ENCODE measurements at places on chromosomes 16 and 17.
A peak's percentile ranks its signal among the peaks of the same experiment; 100 is the strongest.

- no peak for DNase-seq
Measured at GRCh38 chr16:87592018-87592712, 10.1 kb upstream of the JPH3 start.

GRCh38 chr17:73280191-73280590 lies 18.5 kb upstream of the CPSF4L start:
- DNase-seq = no peak

- no peak for DNase-seq
Measured at GRCh38 chr17:56440419-56440818, 153.1 kb upstream of the NOG start.

GRCh38 chr17:76414334-76415295 lies 30.2 kb downstream of the SPHK1 start:
- DNase-seq = no peak

GRCh38 chr17:43694081-43694870 lies 32.6 kb upstream of the MEOX1 start:
- DNase-seq = peak; percentile 29

DNA sequence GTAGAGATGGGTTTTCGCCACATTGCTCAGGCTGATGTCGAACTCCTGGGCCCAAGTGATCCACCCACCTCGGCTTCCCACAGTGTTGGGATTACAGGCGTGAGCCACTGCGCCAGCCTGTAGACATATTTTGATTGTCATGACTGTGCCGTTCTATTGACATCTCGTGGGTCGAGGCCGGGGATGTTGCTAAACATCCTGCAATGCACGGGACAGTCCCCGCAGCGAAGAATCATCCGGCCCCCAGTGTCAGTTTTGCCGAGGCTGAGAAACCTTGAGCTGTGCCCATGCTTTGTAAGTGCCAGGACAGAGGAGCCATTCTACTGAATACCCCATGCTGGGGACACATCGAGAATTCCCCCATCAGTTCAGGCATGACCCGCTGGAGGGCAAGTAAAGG lies 69.1 kb upstream of the GSE1 start:
- no peak for DNase-seq

- DNase-seq = no peak
Measured at GRCh38 chr16:80300456-80300855, 240.3 kb upstream of the DYNLRB2 start.

DNA sequence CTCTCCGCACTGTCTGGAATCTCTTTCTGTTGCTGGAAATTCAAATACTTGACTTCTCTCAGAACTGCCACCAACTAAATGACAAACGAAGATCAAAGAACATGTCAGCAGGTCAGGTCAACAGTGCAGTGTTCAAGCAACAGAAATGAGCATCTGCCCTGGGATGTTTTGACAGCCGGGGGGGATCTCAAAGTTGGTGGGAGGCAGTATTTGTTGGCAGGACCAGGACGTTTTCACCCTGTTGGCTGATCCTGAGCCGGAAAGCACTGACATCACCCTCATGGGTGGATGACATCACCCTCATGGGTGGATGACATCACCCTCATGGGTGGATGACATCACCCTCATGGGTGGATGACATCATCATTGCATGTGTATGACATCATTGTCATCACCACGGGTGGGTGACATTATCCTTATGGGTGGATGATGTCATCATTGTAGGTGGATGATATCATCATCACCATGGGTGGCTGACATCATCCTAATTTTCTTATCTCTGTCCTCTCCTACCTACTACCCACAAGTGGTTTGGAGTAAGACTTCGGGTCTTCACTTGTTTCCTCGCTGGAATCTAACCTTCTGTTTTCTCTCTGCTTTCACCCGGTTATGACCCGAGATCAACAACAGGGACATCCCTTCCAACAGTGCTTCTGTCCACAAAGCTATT lies 18.9 kb downstream of the DNAH17 start:
- no peak for DNase-seq

DNA sequence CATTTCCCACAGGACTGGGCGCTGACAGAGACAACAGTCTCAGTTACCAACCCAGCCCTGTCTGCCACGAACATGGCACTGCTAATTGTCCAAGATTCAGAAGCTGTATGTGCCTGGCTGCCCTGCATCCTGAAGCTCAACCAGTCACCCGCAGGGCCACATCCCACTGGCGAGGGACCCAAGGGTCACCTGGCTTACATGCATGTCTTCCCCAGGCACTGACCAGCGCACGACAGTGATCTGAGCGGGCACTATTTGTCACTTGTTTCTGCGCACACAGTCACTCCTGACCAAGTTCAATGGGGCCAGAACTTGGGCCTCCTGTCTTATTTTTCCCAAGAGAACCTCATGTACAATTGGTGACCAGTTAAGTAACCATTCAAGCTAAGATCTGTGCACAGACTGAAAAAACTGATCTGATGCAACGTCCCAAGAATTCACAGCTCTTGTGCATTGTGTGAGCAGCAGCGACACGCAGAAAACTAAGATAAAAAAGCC lies 13.1 kb downstream of the USP7 start:
- no peak for DNase-seq

DNA sequence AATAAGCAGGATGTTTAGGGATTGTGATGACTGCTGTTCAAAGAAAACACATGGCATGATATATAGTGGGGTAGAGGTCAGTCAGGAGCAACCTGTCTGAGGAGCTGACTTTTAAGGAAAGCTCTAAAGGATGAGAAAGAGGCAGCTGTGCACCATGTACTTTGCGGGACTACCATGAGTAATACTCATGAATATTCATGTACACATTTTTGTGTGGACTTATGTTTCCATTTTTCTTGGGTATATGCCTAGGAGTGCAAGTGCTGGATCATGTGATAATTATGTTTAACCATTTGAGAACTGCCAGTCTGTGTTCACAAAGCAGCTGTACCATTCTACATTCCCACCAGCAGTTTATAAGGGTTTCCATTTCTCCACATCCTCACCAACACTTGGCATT lies 35.8 kb downstream of the BEAN1 start:
- no peak for DNase-seq

DNA sequence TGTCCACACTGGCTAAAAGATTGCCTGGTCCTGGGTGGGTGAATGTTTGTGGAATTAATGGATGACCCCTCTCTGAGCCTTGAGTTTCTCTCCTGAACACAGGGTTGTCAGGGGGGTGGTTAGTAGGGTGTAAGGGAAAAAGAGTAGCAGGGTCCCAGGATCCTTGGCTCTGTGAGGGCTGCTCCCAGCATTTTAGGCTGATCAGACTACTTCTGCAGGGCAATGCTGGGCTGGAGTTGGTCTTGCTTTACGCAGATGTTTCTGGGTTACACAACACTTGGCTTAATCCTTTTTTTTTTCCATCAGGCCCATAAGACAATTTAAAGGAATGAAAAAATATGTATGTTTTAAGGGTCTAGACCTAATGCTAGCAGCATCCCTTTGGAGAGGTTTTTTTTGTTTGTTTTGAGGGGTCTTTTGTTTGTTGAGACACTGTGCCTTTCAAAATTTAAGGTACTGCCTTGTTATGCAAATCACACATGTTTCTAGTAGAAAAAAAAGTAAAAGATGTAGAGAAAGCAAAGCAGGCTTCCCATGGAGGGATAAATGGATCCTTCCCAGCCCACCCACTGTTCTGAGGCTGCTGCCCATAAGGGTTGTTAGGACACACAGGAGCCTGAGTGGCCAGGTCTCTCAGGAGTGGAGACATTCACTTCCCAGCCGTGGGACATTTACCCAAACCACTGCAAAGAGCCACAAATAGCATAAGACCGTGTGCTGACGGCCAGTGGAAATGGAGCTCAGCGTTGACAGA lies 225.6 kb upstream of the HSBP1 start:
- no peak for DNase-seq

DNA sequence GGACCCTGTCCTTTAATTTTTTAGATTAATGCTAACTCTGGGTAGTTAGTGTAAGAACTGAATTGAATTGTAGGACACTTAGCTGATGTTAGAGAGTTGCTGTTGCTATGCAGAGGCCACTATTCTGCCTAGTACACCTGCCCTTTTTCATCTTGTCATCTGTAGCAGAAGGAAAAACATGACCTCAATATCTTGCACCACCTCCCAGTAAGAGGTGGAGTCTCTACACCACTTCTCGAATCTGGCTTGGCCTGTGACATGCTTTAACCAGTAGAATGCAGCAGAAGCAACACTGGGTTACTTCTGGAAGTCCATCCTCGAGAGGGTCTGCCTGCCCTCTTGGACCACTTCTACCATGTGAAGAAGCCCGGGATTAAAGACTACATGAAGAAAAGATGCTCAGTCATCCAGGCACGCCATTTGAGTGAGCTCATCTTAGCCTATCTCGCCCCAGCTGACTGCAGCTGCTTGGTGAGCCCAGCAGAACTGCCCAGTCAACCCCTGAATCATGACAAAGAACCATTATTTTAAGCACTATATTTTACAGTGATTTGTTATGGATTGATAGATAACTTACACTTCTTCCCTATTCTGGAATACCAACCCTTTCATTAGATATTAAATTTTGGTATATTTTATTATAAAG lies 153.5 kb downstream of the MYO1D start:
- DNase-seq = no peak

DNA sequence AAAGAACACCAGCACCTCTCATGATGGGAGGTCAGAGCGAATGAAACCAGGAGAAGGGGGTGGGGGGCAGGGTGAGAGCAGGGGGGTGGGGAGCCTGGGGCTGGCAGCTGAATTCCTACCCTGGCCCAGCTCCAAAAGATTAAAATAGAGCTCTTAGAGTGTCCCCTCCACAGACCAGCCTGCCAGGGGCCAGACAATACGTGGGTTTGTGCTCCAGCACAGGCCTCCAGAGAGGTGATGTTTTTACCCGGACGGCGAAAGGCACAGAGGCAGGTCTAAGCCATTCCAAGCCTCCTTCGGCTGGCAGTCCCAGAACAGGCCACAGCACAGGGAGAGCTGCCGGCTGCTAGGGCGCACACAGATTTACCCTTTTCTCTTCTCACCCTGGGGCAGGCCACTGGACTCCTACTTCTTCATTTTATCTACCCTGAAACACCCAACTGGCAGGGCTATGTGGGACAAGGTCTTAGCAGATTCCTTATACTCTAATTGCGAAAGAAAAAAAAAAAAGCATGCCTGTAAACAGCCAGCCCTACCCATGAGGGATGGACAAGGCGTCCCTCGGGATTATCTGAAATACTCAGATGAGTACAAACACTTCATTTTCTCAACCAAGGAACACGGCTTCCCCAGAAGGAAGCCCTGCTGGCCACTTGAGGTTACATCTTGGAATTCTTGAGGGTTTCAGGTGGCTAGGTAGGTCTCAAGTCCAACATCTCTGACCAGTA lies 71.9 kb upstream of the NOG start:
- no peak for DNase-seq

- DNase-seq = no peak
Measured at GRCh38 chr17:74981318-74981978, 6.0 kb upstream of the CDR2L start.

DNA sequence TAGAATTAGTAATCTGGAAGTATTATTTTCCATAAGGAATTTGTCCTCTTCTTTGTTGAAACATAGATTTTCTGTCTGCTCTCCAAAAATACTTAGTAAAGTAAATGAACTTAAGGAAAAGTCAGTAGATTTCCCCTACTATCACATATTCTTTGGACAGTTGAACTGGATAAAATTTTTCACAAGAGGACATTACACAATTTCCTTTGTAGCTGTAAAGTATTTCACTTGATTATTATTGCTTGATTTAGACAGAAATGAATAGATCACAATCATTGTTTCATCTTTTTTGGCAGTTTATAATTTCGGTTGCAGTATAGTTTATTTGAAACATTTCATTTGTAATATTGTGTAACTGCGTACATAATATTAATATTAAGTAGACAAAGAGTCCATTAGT lies 12.5 kb downstream of the CYB5B start:
- no peak for DNase-seq

- DNase-seq = no peak
Measured at GRCh38 chr17:76493505-76494167, 7.6 kb downstream of the RHBDF2 start.

DNA sequence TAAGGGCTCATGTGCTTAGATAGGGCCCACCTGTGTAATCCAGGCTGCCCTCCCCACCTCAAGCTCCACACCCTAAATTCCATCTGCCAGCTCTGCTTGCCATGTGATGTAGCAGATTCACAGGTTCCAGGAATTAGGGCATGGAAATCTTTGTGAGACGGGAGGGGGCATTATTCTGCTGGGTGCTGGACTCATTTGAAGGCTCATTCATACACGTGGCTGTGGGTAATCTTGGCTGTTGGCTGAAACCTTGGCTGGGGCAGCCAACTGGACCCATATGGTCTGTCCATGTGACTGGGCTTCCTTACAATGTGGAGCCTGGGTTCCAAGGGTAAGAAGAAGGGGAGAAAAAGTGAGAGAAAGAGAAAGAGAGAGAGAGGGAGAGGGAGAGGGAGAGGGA lies 115.1 kb downstream of the CYLD start:
- DNase-seq = no peak

DNA sequence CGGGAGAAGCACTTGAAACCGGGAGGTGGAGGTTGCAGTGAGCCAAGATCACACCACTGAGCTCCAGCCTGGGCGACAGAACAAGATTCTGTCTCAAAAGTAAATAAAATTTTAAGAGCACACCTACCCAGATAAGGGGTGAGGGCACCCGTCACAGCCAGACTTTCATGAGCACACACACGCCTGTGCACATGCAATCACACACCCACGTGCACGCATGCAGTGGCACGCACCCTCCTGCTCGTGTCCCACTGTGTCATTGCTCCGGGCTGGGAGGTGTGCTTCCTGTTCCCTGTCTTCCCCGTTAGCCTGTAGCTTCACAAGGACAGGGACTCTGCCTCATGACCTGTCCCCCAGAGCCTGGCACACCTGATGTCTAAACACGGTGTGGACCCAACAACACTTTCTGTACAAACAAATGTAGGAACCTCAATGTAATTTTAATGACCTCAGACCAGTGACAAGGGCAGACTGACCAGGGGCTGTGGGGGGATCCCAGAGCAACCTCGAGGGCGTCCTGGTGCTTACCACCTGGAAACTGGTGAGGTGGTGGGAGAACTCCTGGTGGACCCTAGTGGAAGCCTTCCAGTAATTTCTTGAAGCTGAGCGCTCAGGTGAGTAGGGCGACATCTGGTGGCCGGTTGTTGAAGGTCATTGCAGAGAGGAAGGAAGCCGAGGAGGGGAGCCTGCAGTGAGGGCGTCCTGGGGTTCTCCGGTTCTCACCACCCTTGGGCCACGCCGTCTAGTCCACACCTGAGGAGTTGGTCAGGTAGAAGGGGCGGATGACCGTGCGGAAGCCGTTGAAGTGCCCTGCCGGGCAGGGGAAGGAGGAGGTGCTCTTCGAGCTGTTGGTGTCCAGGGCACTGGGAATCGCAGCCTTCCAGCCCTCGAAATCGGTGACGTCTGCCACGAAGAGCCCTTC lies 8.6 kb downstream of the LGALS3BP start:
- DNase-seq = peak; percentile 62

DNA sequence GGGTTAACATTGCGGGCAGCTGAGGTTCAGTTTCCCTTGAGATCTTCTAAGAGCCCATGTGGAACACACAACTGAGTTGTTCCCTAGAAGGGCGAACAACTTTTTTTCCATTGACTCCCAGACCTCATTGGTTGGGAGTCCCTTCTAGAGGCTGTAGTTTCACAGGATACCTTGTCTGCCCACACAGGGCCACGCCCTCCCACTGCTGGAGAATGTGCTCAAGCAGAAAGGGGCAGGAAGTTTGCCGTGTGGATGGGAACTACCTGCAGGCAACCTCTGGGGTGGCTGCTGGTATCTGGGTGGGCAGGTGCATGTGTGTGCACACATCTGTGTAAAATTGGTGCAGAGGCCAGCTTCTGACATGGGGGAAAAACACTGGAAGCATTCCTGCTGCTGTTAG lies 178.8 kb upstream of the PSMD7 start:
- no peak for DNase-seq

- DNase-seq = no peak
Measured at GRCh38 chr17:74212209-74212912, 1.0 kb upstream of the TTYH2 start.

GRCh38 chr17:17151055-17151454 lies 55.1 kb downstream of the PLD6 start:
- DNase-seq = no peak
